ENCODE measurements at places on chromosomes 16 and 17.

DNA sequence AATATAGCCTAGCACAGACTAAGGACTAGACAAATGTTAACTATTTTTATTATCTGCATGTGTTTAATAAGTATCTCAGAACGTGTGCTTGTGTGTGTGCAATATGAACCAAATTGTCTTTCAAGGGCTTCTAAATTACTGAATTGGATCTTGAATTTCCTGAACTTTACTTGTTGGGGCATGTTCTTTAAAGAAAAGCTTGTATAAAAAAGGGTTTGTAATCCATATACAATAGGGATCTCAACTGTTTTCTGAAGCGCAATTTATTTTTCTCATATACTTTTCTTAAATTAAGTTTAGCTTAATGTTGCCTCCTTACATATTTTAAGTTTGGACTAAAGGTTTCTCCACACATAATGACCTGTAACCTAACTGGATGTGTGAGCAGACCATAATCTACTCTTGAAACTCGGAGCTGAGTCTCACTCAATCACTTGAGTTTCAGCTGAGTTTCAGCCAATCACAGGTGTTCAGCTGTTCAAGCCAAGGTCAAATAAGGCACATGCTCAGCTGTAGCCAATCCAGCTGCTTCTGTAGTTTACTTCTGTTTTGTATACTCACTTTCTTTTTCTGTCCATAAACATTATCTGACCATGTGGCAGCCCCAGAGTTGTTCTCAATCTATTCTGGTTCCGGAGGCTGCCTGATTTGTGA, 72.3 kb downstream of the CDK5R1 start:
- no peak for DNase-seq

GRCh38 chr17:306536-307294, 45.9 kb downstream of the RPH3AL start:
- no peak for DNase-seq

DNA sequence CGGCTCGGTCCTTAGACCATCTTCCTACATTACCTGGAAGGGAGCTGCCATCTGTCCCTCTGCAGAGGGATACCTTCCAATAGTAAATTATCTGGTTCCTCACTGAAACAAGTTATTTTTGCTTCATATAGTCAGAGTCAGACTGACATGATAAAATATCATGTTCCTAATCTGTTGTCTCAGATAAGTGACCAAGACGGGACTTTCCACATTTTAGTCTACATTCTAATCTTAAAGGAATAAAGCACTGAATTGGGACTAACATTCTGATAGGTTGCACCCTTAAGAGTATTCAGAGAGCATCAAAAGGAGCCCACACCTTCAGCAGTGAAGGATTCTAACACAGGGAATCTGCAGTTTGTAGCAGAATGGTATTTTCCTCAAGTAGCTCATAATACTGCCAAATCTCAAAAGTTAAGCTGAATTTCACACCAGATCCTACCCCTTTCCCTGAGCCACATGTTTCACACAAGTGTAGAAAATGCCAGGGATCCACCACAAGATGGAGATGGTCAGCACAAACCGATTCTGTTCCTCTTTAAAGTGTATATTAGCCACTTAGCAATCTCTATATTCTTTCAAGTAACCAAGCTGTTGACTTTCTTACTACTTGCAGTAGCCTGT, 13.4 kb downstream of the GINS2 start:
- DNase-seq: peak; percentile 7

DNA sequence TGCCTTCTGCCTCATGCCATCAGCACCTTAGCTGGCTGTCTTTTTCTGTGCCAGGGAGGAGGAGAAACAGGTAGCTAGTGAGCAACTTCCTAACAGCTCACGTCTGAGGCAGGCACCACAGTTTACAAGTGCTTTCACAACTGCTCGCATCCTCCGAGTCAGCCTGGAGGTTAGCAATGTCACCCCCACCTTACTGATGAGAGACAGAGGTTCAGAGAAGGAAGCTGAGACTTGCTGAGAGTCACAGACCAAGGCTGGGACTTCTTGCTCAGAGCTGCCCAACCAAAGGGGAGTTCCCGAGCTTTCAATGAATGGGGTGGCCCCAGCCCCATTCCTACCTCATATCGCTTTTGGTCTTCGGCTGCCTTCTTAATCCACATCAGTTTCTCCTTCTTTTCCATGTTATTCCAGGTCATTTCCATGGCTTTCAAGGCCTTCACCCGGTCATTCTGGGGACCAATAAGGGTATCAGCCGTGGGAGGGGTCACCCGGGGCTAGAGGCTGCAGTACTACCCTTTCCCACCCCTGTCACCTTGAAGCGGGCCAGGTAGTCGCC, 9.6 kb downstream of the UBTF start:
- DNase-seq: no peak

GRCh38 chr16:77897129-77897437, 108.7 kb downstream of the VAT1L start:
- DNase-seq: no peak

DNA sequence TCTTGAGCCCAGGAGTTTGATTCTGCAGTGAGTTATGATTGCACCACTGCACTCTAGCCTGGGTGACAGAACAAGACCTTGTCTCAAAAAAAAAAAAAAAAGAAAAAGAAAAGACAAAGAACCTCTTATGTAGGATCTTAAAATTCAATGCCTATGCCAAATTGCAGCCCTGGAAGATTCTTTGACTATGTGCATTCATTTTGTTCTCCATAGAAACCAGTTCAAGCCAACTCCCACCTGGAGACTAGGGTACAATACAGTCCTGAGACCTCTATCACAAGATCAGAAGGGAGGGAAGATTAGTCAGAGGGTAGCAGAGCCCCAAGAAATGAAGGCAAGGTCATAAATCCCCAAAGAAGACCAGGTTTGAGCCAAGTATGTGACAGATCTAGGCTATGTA, 90.6 kb upstream of the HAS3 start:
- no peak for DNase-seq

GRCh38 chr17:75110234-75110937, 617 bp downstream of the ARMC7 start:
- DNase-seq: no peak

DNA sequence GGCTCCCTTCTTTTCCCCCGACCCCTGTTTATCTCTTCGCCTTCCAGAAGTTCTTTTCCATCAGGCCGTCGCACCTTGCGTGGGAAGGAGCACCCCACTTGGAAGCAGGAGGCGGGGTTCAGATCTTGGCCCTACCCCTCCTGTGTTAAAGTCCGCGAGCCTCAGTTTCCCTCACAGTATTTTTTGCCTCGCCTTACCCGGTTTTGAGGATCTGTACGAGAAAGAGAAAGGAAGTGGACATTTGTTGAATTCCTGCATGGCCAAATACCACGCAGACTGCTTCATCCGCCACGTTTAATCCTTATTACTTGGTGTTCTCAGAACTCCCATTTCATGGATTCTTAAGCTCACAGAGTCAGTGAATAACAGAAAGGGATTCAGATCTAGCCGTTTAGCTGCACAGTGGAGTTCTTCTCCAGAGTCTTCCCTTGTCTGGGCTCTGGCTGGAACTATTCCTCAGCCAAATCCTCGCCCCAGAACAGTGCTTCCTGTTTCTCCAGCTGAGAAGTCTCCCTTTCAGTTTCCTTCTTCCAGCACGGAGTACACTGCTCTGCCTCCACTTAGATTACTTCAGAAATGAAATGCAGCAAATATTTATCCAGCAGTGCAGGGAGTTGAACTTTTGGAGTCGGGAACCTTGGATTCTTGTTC, 590 bp downstream of the TMEM219 start:
- DNase-seq: no peak

GRCh38 chr17:31491376-31492131, 100.1 kb downstream of the RAB11FIP4 start:
- DNase-seq: no peak

DNA sequence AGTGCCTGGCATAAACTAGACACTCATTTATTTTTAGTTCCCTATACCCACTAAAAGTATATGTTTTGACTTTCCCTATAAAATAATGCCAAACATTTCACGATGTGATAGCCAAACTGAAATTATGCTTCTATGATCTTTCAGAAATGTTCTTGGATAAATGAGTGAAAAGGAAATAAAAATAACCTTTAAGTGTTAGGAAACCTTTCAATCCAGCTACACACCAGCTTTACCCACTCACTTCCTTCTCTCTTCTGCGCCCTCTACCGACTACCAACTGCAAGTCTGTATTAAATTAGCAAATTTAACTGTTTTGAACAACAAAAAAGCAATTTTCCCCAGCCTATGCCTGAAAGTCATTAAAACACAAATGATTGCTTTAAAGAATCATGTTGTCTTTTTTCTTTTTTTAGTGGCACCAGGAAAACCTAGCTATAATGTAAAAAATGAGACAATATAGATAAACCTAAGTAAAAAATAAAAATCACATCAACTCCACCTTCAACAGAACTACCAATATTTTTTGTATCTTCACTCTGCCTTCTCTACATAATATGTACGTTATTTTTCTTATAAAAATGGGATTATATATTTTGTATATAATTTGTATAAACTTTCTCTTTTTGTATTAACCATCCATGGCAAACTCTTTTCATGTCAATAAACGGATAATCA, 13.2 kb upstream of the TMEM100 start:
- DNase-seq: no peak

GRCh38 chr16:1708768-1709180, 2.8 kb downstream of the MAPK8IP3 start:
- peak; percentile 55 for DNase-seq

GRCh38 chr16:709566-710499, 4.2 kb upstream of the FBXL16 start:
- DNase-seq: peak; percentile 77

GRCh38 chr16:9739301-9739700, 442.9 kb downstream of the GRIN2A start:
- DNase-seq: no peak

DNA sequence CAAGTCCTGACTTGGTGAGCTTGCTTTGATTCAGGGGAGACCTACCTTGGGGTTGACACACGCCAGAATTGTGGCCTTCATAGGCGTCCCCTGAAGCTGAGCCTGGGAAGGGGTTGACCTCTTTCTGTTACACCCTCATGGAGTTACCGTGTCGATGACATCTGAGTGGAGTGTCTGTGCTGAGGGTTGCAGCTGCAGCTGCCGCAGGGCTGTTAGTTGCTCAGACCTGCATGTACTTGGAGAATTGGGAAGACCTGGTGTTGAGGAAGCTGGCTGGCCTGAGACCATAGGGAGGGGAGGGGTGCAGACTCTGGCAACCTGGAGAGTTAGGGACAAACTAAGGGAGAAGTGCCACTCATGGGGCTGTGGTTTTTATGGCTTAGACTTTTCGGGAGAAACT, 9.6 kb downstream of the GSE1 start:
- DNase-seq: no peak

GRCh38 chr17:29789196-29790170, 140.5 kb downstream of the SSH2 start:
- no peak for DNase-seq

- DNase-seq: no peak
Measured at GRCh38 chr17:73801455-73802100, 157.3 kb upstream of the SDK2 start.

DNA sequence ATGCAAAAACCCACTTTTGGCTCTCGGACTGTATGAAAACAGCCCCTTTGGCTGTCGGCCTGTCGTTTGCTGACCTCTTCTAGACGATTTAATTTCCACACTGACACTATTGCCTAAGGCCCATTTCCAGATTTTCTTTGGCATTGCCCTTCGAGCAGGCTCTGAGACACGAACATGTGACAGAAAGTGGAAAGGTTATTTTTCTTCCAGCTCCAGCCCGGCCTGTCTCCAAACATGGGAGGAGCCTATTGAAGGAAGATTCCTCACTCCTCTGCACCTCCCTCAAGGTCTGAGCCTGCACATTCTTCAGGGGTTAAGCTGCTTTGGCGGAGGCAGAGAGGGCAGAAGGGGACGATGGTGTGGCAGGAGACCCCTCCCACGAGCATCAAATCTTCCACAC, 85.9 kb upstream of the FOXF1 start:
- DNase-seq: no peak
